ENCODE measurements at places on chromosomes 7 and 10.

DNA sequence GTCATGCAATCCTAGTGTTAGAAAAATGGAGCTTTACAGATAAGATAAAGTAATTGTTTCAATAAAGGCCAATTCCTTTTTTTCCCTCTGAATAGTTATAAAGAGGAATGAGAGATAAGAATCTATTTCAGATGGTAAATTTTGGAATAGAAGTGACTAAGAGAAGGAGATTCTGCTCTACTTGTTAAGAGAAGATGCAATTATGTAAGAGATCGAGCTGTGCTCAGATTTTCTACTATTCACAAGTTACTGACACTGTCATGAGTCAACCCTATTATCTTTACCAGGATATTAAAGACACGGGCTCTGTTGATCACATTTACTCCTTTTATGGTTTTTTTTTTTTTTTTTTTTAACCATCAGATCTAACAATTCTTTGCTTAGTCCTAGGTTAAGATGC, 511.3 kb downstream of the ARL4A start:
- DNase-seq, result no peak

GRCh38 chr10:11986593-11987216, 55.9 kb downstream of the UPF2 start:
- peak; percentile 36 for DNase-seq

DNA sequence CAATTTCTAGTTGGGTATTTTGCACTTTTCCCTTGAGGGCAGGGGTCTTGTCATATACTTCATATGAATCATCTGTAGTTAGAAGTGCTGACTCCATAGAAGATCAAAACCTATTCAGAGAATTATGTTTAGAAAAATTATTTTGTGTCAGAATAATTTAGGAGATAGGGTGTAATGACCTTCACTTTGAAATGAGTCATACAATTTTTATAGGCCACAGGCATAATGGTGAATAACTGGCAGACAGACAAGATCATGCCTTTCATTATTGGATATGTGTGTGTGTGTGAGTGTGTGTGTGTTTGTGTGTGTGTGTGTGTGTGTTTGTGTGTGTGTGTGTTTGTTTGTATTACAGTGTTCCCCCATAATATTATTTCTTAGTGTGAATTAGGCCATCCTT, 523.0 kb downstream of the ANKRD7 start:
- DNase-seq, result no peak

GRCh38 chr10:111207500-111207899, 130.7 kb downstream of the ADRA2A start:
- DNase-seq, result no peak

GRCh38 chr10:80392250-80392649, 16.1 kb upstream of the PRXL2A start:
- DNase-seq, result no peak

- DNase-seq, result no peak
Measured at GRCh38 chr7:40341836-40342235, 207.0 kb downstream of the SUGCT start.

DNA sequence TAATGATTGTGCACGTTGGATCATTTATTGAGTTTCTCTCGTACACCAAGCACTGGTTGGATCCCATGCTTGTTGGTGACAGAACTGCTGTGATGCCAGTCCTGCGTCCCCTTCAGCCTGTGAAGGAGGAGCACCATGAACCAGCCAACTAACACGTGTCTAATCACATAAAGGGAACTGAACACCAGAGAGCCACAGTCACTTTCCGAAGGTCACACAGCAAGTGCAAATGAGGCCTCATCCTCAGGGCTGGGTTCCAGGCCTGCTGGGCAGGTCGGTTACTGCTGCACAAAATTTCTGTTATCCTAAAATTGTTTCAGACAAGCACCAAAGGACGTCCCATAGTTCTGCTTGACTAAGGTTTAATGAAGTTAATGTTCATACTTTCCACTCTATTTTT, 332.0 kb upstream of the ZNF32 start:
- no peak for DNase-seq
